HS-27A (cell line): ENCODE measurements at places on chromosomes 2 and 18.

DNA sequence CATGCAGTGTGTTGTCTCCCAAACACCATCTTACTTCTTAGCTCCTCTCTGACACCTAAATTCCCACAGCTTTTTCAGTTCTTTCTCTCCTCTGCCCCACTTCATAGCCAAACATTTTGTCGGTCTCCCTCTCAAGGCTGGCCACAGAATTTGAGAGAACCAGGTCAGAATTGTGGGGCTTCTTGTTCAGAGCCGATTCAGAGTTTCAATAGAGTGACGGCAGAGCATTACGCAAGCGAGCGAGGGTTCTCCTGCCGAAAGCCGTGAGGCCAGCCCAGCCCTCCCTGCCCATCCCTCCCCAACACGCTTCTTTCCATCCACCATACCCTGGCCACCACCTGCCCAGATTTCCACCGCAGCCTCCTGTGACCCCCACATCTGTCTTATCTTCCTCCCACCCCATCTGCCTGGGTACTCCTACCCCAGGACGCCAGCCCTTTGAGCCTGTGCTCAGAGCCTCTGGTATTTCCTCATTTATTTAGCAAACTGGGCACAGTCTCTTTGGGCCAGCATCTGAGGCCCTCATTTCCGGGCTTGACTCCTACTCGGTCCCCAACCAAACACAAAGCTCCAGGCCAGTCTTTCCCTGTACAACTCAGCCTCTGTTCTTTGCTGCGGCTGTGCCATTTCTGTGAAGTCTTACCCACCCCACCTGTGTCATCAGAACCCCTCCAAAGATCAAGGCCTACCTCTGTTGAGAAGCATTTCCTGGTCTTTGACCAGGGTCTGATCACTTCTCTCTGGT lies 70.0 kb upstream of the MAP4K4 start:
- DNase-seq: no peak

DNA sequence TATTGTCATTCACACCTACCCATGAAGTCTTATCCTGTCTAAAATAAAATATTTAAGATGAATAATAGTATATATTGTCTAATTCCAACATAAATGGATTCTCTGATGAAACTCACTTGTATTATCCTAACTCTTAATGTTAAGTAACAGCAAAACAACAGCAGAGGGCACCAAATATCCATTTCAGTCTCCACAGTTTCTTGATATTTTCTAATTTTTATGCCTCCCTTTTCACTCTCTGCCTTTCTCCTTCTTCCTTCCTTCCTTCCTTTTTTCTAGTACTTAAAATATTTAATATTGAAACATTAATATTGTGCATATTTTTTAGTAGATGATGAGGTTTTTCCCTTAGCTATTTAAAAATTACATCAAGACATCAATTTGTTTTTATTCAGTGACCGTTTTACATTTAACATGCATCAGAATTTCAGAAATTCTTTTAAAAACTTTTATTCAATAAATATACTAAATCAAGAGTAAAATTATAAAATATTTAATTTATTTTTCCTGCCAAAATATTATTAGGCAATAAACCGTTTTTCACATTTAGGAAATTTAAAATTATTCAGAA lies 97.6 kb downstream of the WDR7 start:
- DNase-seq: peak; percentile 4

- DNase-seq: no peak
These were observed 28.6 kb downstream of the RNF144A start for GRCh38 chr2:6945821-6946220.

DNA sequence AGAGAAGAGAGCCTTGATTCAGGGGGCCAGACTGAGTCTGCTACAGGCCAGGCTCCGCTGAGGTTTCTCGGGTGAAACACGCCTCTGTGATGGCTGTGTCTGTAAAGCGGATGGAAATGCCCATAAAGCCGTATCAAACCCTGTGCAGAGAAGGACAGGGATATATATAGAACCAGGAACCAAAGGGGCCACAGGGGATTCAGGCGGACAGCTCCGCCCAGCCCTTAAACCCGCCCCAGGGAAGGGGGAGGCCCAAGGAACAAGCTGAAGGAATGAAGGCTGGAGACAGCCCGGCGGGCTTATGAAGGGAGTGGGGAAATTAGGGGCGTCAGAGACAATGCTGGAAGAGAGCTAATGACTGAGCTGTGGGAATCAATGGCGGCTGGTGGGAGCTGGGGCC lies 42.1 kb downstream of the NHEJ1 start:
- no peak for DNase-seq

DNA sequence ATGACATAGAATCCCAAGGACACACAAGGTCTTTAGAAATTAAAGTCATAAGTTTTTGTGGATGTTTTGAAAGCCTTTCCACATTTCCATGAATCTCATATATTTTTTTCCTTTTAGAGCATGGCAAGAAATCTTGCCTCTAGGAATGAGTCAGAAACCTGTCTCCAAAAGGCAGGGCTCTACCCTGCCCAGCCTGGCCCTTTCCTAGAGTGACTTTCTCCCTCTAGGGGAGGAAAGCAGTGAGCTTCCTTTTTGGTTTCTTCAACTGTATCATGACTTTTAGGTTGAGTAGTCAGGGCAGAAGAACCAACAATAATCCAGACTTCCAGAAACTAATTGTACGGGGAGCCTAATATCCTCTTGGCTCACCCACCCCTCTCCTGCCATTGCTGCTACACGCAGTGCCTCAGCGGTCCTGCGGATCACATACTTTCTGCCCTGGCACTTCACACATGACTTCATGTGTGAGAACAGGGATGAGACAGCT lies 300.3 kb downstream of the AGPS start:
- no peak for DNase-seq
